Activated CD4-positive, alpha-beta T cell treated with anti-CD3 and anti-CD28 coated beads for 1 hour (primary cell): ENCODE measurements at places on chromosomes 7 and 10.
A peak's percentile ranks its signal among the peaks of the same experiment; 100 is the strongest.

DNA sequence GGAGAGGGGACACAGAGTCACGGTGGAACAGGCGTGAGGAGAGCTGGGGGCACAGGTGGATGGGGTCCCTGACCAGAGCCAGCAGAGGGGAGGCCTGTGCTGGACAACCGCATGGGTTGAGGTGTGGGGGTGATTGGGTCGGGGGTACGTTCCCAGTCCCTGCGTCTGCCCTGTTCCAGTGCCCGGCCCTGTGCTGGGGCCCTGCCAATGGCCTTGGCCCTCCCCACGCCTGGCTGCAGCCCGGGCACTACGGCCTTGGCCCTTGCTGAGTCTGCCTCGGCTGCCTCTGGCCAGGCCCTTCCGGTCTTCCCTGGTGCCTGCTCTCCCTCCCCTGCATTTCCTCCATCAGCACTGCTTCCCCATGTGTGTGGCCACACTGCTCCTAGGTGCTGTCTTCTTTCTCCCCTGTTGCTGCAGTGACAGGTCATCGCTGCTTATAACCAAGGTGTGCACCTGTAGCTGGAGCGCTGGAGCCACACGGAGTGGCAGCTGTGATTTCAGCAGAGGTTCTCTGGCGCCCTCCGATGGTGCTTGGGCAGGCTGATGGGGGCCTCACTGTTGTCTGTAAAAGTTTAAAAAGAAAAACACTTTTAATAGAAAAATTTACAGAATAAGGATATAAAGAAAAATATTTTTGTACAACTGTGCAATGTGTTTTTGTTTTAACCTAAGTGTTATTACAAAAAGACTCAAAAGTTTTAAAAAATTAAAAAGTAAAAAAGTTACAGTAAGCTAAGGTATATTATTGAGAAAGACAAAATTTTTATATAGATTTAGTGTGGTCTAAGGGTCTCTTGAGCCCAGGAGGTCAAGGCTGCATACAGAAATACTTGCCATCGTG, 45.2 kb upstream of the BHLHA15 start:
- DNase-seq: peak; percentile 21

- no peak for DNase-seq
These were observed 52.9 kb downstream of the DNAJC12 start for GRCh38 chr10:67785098-67785497.

DNA sequence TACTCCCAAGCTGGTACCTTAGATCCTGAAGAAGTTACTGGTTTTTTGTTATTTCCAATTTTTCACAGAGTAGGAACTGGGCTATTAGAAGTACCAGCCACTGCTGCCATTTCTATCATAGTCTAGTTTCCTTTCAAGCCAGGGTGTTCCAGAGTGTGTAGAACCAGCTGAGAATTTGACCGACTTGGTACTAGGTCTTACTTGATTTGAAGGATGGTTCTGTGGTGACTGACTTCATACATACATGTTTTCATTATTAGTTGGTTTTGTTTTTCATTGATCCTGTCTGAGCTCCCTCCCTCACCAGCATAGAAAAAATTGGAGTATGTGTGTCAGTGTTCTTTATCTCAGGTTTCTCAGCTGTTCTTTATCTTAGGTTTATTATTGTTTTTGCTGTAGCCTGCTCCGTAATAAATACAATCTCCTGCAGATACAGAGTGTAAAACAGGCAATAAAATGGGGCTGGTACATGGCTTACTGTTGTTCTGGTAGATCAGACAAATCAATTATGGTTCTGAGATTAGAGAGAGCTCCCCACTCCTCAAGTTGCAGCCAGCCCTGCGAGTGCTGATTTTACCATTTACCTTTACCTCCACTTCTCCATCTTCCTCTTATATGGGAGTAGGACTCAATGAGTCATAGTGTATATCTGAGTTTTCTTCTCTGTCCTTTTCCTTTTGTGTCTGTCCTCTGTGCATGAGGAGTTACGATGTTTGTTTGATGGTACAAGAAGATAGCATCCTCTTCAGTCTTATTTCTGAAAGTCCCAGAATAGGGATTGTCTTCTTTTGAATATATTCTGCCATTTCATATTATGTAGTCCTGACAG, 122.6 kb downstream of the LRRC4 start:
- no peak for DNase-seq

DNA sequence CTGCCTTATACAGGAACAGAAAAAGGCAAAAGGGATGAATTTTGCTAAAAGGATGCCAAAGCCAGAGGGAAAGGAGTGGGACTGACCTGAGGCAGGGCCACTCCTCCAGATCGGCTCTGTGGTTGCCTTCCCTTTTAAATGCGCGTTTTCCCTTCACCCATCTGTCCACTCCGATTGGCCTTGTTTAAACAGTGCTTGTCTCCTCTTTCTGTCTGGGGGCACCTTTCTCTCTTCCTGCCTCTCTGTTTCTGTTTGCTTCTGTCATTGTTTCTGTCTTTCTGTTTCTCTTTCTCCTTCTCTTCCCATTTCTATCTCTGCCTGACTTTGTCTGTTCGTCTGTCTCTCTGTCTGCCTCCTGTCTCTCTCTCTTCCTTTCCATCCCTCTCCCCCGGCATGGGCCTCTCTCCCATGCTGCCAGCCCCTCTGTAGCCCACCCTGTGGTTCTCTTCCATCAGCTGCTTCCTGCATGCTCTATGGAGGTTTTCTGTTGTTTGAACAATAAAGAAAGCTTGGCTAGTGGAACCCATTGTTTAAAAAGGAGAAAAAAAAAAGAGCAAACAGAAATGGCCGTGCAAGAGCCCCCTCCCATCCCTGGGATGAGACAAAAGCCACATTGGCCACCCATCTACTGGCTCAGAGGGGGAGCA, 29.5 kb upstream of the HSPB1 start:
- DNase-seq: no peak

DNA sequence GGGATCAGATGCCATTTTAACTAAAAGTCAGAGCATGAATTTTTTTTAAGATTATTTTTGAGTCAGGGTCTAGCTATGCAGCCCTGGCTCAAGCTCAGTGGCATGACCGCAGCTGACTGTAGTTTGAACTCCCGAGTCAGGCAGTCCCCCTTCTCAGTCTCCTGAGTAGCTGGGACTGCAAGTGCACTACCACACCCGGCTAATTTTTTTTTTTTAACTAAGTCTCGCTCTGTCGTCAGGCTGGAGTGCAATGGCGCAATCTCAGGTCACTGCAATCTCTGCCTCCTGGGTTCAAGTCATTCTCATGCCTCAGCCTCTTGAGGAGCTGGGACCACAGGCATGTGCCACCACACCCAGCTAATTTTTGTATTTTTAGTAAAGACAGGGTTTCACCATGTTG, 7.8 kb downstream of the TAS2R41 start:
- no peak for DNase-seq

- DNase-seq: no peak
These were observed at the start of gene SLC16A12 for GRCh38 chr10:89535171-89536012. SLC16A12 (minus strand) TSS chr10:89535594; CDS start chr10:89462578, 73,016 bp downstream.

DNA sequence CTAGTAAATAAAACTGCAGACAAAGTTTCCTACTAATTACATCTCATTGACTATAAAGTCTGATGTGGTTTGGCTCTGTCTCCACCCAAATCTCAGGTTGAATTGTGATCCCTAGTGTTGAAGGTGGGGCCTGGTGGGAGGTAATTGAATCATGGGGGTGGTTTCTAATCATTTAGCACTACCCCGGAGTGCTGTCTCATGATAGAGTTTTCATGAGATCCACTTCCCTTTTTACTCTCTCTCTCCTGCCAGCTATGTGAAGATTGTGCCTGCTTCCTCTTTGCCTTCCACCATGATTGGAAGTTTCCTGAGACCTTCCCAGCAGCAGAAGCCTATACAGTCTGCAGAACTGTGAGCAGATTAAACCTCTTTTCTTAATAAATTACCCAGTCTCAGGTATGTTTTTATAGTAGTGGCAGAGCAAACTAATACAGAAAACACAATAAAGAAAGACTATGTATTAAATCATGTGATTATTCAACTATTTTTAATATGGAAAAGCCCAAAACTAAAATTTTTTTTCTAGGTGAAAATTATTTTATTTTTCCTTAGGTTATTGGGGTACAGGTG, 232.1 kb downstream of the FZD1 start:
- DNase-seq: no peak

DNA sequence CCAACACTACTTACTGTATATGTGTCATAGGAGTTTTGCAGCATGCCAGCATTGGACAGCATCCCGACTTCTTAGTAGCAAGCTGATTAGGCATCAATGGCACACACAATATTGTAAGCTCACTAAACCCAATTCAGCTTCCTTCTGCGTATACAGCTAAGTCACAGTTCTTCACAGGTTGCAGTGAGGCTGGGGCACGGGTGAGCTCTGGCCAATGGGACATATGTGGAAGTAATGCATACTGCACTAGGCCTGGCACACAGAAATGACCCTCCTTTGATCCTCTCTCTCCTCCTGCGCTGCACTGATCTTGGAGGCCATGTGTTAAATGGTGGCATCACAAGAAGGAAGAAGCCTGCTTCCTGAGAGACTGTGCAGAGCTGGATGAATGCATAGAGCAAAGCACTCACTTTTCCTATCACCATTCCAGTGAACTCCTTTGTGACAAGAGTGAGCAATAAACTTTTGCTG, 11.9 kb downstream of the RAB11FIP2 start:
- DNase-seq: no peak

DNA sequence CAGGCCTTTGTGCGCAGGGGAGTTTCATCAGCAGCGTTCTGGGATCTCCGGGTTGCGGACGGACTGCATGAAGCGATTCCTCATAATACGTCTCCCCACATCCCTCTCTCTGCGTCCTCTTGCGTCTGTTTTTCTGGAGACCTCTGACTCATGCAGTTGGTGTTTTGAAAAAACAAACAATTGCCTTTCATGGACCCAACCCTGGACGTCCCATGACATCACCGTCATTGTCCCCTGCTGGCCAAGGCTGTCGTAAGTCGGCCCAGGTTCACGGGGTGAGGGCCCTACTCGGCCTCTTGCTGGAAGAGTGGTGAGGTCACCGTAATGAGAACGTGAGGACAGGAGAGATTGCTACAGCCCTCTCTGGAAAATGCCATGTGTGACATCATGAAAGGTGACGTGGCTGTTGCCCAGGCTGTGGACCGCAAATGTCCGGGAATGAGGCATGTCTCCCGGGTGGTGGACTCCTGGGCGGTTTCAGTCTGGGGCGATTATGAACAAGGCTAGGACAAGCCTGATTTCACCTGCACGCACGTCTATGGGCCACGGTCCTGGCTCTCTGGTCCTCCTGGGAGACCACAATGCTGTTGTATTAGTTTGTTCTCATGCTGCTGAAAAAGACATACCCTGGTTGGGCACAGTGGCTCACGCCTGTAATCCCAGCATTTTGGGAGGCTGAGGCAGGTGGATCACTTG, 9.8 kb upstream of the MAFK start:
- no peak for DNase-seq

DNA sequence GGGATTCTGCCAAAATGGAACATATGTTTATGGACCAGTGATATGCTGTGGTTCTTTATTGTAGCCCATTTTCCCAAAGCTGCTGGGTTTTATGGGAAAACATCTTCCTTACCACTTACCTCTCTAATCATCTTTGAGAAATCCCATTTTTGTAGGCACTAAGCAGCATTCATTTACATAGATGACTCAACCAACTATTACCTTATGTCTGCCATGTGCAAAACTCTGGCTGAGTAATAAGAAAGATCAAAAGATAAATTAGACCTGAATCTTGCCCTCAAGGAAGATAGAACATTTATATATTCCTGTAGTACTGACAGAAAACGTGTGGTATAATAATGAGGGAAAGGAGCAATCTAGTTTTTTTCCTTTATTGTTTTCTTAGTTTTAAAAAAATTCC, 24.3 kb downstream of the CBLL1 start:
- no peak for DNase-seq

- no peak for DNase-seq
These were observed 3.9 kb upstream of the GPER1 start for GRCh38 chr7:1083729-1084657.

DNA sequence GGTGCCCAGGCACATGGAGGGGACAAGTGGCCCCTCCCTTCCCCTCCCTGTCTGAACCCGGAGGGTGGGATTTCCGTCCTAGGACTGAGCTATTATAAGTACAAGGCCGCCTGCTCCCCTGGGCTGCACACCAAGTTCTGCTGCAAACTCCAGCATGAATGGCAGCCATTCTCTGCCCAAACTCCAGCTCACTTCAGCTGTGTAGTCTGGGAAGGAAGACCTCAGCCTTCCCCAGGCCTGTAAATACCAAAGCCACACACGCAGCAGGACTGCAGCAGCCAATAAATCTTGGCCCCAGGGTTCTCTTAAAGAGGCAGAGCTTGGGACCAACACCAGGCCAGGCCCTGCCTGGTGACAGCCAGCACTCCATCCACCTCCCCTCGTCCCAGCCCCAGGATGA, 291.3 kb upstream of the ZMIZ1 start:
- no peak for DNase-seq

- no peak for DNase-seq
These were observed 3.0 kb downstream of the DLX6 start for GRCh38 chr7:97008275-97008917.

DNA sequence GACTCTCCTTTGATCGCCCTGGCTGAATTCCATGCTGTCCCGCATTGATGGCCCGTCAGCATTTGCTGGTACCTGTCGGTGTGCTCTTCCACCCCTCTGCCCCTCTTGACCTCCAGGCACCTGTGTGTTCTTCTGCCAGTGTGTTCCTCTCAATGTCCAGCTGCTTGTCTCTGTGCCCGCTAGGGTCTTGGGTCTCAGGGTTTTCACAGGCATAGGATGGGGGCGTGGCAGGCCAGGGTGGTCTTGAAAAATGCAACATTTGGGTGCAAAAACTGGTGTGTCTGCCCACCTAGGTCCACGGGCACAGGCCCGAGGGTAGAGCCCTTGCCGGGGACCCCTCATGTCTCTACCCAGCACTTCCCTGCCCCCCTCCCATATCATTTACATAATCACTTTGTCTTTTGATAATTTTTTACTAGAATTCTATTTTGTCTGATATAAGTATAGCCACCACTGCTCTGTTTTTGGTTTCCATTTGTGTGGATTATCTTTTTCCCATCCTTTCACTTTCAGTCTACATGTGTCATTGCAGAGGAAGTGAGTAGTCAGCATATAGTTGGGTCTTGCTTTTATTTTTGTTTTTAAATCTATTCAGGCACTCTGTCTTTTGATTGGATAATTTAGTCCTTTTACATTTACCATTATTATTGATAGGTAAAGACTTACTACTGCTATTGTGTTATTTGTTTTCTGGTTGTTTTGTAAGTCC, 46.6 kb upstream of the ADRA2A start:
- DNase-seq: no peak

DNA sequence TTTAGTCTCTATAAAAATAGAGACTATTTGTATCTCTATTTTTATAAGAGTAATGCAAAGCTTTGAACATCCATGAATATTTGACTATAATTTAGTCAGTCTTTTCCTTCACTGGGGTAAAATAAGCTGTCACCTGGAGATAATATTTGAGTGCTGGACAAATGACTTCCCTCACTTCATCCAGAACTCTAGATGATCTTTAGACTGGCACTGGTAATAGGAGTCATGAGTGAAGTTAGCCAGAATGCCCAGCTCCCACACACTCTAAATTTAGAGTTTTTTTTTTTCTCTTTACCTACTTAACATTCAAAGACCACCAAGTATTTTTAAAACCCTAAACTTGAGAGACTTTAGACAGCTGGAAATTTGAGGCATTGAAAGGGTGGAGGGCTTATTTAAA, 100.7 kb downstream of the LSMEM1 start:
- no peak for DNase-seq

- DNase-seq: no peak
These were observed 156.5 kb downstream of the POM121L12 start for GRCh38 chr7:53191836-53192443.
